Effector memory CD8-positive, alpha-beta T cell (primary cell): ENCODE measurements at places on chromosomes 2 and 18.

GRCh38 chr2:64213532-64214275 lies 69.5 kb upstream of the PELI1 start:
- no peak for DNase-seq

GRCh38 chr2:11213090-11213638 lies 57.9 kb downstream of the SLC66A3 start:
- DNase-seq = no peak

- no peak for DNase-seq
Measured at GRCh38 chr18:37869051-37869450, 303.5 kb upstream of the CELF4 start.

- DNase-seq = no peak
Measured at GRCh38 chr2:67834482-67834881, 228.3 kb downstream of the C1D start.

- DNase-seq = no peak
Measured at GRCh38 chr2:187319441-187320108, 128.5 kb downstream of the CALCRL start.

GRCh38 chr2:208983486-208983885 lies 440.4 kb upstream of the MAP2 start:
- no peak for DNase-seq

DNA sequence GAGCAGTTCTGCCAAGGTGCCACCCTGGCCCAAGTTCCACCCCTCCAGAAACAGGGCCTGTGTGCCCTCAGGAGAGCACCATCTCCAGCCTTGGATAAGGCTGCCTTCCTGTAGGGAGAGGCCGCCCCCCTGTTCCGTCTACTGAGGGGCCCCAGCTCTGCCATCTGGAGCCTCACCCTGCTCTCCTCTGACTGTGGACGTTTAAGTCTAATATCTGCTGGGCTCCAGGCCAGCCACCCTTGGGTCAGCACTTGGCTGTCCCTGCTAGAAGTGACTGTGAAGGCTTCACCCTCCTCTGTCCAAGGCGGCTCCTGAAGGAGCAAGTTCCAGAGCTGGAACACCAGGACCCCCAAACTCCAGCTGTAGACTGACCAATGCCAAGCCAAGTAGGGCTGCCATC lies 26.3 kb downstream of the RHOB start:
- no peak for DNase-seq

GRCh38 chr18:79136742-79137141 lies 67.5 kb downstream of the ATP9B start:
- DNase-seq = no peak

- DNase-seq = no peak
Measured at GRCh38 chr2:31347319-31347718, 67.2 kb downstream of the XDH start.

DNA sequence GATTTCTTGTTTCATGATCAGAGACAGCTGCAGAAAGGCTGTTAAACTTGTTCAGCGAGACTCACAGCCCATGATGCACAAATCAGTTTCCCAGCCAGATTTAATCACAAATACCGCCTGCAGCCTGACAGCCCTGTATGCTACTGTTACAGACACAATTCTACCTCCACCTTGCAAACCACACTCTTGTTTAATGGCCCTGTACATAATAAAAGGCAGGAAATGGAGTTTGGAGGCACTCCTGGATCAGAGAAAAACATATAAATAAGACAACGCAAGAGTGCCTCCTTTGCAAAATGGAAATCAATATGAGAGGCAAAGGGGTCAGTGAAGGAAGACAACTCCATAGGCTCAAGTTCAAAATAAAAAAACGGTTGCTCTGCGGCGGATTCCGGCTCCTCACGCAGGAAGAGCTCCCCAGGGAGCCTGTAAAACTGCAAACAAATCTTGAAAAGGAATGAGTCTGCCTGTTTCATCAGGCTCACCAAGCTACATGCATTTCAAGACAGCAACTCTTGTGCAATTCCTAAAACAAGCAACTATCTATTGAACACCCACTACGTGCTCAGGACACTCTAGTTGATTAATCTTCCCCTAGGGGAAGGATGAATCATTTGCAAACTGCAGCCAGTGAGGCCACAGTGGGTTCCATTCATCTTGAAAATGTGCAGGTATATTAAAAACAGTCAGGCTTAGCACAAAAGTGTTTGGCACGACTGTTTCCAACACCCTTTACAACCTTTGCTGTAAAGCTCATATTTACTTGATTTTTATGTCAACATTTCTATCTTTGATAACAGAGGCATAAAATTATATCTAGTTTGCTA lies 37.5 kb downstream of the TBC1D8 start:
- no peak for DNase-seq

DNA sequence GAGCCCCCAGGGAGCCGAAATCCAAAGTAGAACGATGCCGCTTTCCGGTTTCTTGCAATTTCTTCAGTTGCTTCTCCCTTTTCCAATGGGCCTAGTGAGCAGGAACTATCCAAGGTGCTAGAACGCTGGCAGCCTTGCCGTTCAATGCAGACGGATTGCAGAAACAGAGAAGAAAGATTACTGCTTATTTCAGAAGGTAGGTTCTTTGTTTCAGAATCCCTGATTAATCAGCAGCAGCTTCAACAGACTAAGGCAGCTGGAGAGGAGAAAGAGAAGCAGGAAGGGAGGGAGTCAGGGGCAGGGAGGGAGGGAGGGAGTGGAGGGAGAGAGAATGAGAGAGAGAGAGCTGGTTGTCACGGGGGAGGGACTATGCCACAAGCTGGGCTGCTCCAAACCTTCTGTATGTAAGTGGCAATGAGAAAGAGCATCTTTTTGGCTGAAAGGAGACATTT lies 576 bp downstream of the NYAP2 start:
- no peak for DNase-seq

GRCh38 chr2:190582019-190582418 lies 47.5 kb upstream of the NEMP2 start:
- no peak for DNase-seq

GRCh38 chr2:231611273-231612108 lies 18.8 kb downstream of the TEX44 start:
- DNase-seq = no peak

DNA sequence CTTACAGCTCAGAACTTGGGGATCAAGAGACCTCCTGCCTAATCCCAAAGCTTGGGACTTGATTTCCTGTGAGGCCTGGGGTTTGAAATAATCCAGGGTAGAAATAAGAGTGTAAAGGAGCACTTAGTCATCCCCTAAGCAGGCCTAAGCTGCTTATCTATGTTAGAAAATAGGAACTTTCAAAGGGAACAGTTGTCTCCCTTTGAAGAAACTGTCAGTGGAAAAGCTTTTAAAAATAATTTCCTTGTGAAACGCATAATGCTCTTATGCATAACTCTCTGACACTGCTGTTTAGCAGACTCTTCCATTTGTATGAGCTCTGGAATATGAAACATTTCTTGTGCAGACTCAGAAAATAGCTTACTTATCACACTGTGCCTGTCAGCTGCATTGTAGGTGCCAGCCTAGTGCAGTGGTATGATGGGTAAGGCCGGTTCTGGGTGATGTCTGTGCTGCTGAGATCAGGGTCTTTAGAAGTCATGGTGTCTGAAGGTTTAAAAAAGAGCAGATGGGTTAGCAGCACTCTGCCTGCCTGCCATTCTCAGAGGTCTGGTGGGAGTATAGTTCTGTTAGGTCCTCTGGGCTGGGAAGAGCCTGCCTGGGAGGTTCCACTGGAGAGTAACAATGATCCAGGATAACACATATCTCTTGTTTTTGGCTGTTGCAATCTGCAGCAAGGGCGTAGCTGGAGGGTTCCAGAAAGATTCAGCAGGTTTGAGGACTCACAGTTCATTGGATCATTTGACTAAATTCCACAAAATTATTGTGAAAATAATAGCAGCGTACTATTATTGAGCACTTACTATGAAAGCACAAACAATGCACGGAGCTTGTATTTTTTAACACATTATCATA lies 283.2 kb upstream of the MEX3C start:
- DNase-seq = no peak

GRCh38 chr2:239779584-239779983 lies 245.6 kb downstream of the NDUFA10 start:
- no peak for DNase-seq

- no peak for DNase-seq
Measured at GRCh38 chr2:230011617-230012016, 57.1 kb downstream of the SLC16A14 start.

GRCh38 chr18:2978661-2979106 lies 34.3 kb downstream of the LPIN2 start:
- DNase-seq = no peak

GRCh38 chr2:37569986-37570679 lies 101.3 kb downstream of the CDC42EP3 start:
- DNase-seq = no peak

DNA sequence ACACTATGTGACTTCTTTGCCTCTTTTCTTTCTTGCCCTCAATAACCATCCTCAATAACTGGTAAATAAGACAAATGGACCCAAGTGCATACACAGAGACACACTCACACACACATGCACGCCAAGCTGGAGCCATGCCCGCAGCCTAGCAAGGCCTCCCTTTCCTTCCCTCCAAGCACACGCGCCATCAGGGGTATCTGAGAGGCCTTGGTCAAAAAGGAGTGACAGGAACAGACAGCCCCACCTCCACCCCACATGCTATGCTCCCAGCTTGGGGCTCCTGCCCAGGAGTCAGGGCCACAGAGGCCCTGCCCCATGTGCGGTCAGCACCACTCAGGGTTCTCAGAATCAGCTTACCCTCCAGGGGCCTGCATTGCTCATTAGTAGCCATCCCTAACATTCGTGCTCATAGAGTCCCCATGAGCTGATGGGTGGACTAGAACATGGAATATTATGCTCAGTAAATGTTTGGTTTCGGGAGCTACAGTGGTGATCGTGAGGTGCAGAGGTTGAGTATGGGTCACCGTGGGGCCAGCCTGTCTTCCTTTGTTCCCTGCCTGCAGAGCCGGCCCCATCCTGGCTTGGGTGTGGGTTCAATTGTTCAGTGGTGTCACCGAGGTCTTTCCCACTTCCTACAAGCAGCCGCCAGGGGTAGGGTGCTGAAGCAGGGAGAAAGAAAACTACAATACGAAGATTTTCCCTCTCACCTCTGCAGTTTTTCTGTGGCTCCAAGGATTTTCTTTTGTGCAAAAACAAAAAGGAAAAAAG lies 158.2 kb upstream of the RAB12 start:
- no peak for DNase-seq

DNA sequence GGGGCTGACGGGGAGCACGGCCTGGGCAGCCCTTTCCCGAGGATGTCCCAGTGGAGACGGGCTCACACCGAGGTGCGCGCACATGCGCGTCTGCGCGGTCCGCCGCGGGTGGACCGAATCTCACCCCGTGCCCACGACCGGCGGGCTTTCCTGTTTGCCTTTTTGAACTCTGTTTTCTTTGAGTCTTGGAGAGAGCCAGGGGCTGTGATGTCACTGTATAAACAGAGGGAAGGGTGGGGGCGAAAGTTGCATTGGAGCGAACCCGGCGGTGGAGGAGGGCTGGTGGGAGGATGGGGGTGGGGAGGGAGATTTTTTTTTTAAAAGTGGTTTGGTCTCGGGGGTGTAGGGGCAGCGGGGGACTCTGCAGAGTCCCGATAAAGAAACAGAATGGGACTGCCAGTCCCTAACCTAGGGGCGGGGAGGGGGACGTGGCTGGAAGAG lies 141.2 kb upstream of the CTAGE1 start:
- no peak for DNase-seq

DNA sequence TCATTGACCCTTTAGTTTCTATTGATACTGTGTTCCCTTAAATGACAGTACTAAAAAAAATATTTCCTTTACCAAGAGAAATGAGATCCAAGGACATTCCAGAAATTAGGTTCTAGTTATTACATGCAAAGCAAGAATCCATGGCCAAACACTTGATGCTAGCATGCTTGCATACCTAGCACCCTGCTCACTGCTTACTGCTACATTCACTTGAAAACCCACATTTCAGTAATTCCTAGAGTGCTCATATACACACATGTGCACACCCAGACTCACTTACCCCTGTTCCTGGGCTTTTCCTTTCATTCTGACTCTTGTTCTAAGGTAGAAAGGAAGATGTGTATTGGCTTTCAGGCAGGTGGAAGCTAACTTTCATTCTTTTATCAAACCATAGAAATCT lies 395.9 kb downstream of the THSD7B start:
- no peak for DNase-seq
